Stimulated activated CD4-positive, alpha-beta T cell treated with anti-CD3 and anti-CD28 coated beads, Interleukin-4, amount 100 ng/mL, for 48 hours (primary cell): ENCODE measurements at places on chromosomes 5 and 9.

DNA sequence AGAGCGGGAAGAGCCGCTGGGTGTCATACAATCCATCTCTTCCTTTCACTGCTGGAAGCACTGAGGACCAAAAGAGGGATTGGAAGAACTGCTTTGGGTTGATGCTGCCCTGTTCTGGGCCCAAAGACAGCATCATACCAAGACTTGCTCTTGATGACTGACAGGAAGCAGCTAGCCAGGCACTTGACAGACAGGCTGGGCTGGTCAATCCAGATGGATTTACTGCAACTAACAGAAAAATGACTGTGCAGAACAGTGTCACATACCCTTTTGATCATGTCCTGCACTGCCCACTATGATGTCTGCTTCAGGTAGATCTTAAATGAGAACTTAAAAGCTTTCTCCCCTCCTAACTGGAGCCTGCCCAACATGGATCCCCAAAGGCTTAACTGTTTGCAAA lies 157.6 kb downstream of the CRB2 start:
- DNase-seq = no peak

- no peak for DNase-seq
These were observed 6.7 kb upstream of the SPATA31E1 start for GRCh38 chr9:87875831-87876545.

DNA sequence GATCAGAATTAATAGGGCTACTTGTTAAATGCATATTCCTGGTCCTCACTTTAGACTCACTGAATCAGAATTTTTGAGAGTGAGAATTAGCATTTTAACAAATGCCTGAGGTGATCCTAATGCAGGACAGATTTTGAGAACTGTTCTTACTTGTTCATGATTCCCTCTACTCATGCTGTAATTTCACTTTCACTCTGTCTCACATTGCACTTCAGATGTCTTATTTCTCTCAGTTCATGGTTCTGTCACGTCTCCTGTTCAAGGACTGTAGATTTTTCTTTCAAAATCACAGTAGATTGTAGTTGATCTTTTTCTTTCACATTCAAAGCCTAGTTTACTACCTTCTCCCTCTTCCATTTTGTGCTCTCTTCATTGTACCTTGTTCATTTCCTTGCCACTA lies 54.3 kb downstream of the ADGRV1 start:
- no peak for DNase-seq

DNA sequence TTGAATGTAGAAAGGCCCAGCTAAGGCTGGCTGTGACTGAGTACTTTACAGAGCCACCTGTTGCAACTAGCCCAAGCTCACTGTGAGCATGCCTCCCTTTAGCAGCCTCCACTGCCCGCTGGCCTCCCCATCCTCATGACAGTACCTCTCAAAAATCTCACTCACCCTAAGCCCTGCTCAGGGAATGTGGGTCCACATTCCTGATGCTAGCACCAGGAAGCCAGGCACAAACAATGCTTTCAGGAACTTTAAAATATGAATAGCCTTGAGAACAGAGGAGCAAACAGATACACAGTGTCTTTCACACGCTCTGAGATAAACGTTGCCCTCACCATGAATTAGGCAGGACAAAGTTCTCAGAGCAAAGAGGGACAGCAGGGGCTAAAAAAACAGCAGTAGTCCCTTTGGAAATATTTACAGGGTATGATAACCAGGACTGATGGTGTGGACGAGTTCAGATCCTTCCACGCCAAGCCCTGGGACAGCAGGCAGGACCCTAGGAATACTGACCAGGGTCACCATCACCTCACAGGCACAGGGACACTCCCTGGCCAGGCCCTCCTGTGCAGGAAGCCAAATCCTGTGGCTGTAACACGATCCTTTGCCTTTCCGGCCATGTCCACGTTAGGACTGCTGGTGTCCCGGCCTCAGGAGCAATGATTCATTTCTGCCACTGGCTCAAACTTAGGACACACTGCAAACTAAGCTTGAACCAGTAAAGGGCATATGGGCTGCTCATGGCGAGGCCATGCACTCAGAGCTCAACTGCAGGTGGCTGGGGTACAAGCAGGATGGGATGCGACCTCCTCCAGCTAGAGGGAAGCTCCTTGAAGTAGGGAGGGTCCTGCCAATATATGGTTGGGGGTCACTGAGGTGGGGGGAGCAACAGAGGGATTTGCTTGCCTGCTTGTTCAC lies 9.6 kb downstream of the ACSL6 start:
- DNase-seq = no peak

GRCh38 chr5:14219800-14220512 lies 76.8 kb downstream of the TRIO start:
- no peak for DNase-seq
